ENCODE measurements at places on chromosomes 5 and 9.
A peak's percentile ranks its signal among the peaks of the same experiment; 100 is the strongest.

- no peak for DNase-seq
These were observed 93.3 kb downstream of the LIFR start for GRCh38 chr5:38462976-38463633.

DNA sequence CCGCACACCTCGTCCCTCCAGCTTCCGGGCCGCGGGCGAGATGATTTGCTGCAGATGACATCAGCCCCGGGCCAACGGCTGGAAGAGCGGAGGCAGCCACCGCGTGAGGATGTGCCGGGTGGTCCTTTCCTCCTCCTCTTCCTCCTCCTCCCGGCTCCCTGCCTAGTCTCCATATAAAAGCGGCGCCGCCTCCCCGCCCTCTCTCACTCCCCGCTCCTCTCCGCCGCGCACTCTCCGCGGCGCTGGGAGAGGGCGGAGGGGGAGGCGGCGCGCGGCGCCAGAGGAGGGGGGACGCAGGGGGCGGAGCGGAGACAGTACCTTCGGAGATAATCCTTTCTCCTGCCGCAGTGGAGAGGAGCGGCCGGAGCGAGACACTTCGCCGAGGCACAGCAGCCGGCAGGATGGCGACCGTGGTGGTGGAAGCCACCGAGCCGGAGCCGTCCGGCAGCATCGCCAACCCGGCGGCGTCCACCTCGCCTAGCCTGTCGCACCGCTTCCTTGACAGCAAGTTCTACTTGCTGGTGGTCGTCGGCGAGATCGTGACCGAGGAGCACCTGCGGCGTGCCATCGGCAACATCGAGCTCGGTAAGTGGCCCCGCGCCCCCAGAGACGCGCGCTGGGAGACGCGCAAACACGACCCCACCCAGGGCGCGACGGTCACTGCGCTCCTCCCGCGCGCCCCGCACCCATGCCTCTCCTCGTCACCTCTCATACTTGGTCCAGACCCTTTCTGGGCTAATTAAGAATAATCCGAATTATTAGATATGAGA lies at the start of gene MAP1B:
Gene MAP1B, plus strand, starts transcription at position 345 of the 770 bp plus-strand sequence. Its CDS starts 57 bp downstream, at position 402.
- DNase-seq: peak; percentile 90

- no peak for DNase-seq
These were observed 374.4 kb upstream of the SGCD start for GRCh38 chr5:155952486-155953089.

DNA sequence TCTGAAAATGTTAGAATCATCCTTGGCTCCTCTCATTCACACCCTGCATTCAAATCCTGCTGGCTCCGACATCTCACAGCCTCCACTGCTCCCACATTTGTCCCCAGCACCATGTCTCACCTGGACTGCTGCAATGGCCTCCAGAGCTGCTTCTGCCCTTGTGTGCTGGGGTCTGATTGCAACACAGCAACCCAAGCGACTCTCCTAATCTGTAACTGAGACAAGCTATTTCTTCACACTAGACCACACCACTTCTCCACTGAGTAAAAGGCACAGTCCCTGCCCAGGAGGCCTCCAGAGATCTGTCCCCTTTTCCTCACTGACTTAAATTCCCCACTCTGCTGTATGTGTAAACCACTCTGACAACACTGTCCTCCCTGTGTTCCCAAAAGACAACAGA lies 151.1 kb upstream of the TAS2R1 start:
- no peak for DNase-seq

GRCh38 chr5:43649256-43649655 lies 46.3 kb downstream of the NNT start:
- no peak for DNase-seq

GRCh38 chr9:34375901-34376595 lies 650 bp downstream of the MYORG start:
- DNase-seq: peak; percentile 34

GRCh38 chr9:137893670-137894069 lies 16.1 kb downstream of the CACNA1B start:
- no peak for DNase-seq

DNA sequence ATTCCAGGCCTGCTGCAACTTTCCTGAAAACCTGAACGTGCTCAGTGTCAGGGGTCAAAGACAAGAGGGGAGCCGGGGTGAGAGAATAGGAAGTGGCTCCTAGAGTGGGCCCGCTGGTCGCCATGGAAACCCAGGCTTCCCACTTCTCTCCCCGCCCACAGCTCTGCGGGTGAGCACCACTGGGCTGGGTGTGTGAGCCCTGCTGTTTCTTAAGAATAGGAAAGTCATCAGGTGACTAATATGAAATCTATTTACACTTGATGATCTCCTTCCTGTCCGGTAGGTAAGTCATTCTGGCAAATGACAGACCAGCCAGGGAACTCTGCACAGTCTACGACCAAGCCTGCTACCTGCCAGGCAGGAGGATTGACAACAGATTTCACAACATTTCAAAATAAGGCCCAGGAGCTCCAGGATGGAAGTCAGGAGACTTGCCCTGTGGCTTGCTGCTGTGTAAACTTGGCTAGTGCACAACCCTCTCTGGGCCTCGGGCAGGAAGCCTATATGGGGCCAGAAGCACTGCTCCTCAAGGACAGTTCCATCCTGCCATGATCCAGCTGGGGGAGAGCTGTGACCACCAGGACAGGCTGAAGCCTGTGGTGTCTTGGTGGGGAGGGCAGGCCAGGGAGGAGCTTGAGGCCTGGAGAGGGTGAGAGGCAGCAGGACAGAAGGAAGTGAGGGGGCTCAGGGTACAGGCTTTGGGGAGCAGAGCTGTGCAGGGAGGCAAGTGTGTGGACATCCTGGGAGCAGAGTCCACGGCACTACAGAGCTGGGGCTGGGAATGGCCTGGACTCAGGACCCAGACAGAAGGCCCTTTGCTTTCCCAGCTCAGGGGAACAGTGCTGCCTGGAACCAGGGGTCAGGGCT lies 60.6 kb downstream of the SHB start:
- DNase-seq: no peak

DNA sequence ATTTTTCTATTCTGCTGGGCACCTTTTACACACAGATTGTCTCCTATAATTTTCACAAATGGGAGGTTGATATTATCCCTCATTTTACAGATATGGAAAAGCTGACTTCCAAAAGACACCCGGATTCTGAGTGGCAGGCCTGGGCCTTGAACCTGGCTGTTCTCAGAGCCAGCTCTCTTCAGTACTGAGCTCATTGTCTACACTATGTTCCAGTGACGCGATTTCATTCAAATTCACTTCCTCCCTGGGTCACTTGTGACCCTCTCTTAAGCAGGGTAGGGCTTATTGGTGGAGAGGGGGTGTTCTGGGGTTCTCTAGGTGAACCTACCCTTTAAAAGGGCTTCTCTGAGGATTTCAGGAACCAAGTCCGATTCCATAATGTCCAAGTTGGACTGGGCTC lies 70.2 kb downstream of the ANKRD33B start:
- DNase-seq: no peak

DNA sequence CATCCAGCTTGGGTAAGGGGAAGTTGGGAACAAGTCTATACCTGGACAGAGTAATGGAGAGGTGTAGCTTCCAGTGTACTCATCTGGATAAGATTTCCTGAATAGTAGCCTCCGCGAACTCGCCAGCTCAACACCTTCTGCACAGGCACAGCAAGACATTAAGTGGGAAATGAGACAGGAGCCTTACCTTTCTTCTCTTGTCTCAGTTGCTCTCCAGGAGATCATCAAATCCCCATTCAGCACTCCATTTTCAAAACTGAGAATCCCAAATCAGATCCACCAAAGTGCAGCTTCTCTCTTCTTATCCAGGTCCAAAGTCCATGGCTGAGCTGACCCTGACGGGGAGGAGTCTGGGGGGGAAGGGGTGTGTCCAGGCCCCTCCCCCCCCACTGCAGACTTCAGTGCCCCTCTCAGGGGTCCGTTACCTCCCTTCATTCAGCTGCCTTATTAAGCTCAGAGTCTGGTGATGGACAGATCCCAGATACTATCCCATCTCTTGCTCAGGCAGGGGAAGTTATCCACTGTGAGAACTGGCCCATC lies 5.9 kb upstream of the MGAT1 start:
- DNase-seq: no peak

DNA sequence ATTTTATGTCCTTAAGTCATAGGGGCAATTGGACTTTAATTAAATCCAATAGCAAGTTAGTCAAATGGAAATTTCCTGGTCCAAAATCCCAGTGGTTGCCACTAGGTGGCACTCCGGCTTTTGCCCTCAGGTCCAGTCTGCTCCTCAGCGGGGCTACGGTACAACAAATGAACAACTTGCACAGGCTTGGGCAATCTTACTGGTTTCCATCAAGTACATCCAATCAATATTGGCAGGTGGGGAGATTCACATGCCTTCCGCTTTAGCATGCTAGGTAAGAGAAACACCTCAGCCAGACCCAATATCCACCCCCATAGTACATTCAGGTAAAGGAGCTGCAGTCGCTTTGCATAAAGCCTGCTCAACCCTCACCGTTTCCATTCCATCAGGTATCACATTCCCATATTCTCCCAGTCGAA lies 6.3 kb upstream of the MXD3 start:
- DNase-seq: peak; percentile 8

- DNase-seq: no peak
These were observed 473.7 kb downstream of the ARHGEF28 start for GRCh38 chr5:74099538-74100267.

GRCh38 chr5:2013301-2014057 lies 130.8 kb upstream of the IRX4 start:
- no peak for DNase-seq

DNA sequence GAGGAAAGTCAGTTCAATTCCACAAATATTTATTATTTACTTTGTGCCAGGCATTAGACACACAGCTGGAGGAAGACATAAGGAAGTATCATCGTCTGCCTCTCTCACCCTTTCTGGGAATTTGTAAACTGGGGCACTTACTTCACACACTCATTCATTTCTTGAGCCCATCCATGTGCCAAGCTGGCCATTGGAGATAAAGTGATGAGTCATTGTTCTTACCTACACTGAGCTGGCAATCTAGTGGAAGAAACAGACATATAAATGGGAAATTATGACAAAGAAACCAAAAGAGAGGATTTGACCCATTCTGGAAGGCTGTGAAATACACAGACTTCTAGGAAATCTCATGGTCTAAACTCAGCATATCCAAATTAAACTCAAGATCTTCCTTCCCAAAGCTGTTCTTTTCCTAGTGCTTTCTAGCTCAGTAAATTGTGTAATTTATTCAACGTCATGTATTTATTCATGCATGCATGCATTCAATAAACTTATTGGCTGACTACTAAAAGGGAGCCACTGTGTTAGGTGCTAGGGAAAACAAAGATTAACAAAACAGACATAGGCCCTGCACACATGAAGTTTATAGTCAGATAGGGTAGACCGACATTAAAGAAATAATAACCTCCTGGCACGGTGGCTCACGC lies 65.3 kb downstream of the SH3RF2 start:
- no peak for DNase-seq

DNA sequence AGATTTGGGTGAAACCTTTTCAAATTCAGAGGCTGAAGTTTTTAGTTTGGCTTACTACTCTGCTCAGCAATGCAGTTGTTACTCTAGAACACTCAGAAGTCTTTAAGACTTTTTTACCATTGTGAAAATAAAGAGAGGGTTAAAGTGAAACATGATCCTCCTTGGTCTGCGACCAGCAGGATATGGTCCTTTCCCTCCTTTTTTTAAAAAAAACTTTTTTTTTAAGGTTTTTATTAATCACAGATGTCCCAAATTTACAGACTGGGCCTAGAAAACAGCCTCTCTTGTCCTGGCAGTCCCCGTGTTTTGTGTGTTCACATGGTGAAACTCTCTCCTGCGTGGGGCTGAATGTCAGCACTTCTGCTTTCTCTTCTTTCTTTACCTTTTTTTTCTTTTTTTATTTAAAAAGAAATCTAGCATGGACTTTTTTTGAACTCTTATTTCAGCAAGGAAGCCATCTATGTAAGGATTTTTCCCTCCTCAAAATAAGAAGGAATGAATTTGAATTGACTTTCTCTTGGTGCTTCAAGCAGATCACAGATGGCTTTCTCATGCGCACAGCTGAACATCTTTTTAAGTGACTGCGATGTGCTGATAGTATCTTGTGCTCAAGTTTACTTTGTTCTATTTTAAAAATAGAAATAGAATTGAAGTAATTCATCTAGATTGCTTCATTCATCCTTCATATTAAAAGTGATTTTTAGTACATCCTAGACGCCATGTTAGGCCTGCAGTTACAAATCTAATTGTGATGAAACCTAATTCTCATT lies 128.7 kb upstream of the OTULINL start:
- no peak for DNase-seq

GRCh38 chr9:113638490-113638889 lies 175.0 kb downstream of the RGS3 start:
- DNase-seq: no peak

DNA sequence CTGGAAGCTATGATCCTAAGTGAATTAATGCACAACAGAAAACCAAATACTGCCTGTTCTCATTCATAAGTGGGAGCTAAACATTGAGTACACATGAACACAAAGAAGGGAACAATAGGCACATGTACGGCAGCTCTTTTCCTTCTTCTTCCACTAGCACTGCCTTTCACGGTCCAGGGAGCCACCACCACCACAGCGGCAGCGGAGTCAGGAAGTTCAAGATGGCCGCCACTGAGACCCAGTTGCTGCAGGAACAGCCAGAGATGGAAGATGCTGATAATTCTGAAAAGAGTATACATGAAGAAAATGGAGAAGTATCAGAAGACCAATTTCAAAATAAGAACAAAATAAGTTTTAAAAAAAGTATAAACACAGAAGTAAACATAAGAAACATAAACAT lies 39.5 kb upstream of the TNFSF15 start:
- no peak for DNase-seq

Data from NCI-H524 (cell line).